NCI-H524 treated with DMSO at 0.1 percent for 48 hours (cell line): ENCODE measurements at places on chromosomes 3 and 15.
A peak's percentile ranks its signal among the peaks of the same experiment; 100 is the strongest.

GRCh38 chr3:151838574-151839312, 24.8 kb downstream of the AADAC start:
- peak; percentile 60 for DNase-seq

DNA sequence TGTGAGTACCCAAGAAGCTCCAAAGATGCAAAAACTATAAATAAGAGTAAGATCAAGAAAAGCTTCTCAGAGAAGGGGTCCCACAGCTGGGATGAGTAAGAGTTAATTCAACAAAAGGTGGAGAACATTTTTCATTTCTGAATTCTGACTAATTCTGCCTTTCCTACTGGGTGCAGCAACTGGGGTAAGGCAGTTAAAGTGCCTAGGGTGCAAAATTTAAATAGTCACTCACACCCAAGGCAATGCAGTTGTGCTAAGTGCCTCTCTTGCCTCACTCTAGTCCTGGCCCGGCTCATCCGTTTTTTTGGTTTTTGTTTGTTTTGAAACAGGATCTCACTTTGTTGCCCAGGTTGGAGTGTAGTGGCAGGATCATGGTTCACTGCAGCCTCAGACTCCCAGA, 240.2 kb downstream of the TP63 start:
- no peak for DNase-seq

DNA sequence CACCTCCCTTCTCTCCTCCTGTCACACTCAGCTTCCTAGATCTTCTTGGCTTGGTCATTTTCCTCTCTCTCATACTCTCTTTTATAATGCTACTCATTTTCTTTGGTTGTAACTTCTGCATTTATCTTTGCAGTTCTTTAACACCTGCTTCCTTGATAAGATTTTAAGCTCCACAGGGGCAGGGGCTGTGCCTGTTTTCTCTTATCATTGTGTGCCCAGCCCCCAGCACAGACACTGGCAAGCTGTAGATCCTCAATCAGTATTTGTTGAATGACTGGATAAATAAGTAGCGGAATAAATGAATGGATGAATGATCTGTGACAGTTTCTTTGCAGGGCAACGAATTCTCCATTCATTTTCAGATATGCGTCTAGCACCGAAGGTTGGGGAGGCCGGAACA, 64.3 kb upstream of the MEX3B start:
- no peak for DNase-seq

DNA sequence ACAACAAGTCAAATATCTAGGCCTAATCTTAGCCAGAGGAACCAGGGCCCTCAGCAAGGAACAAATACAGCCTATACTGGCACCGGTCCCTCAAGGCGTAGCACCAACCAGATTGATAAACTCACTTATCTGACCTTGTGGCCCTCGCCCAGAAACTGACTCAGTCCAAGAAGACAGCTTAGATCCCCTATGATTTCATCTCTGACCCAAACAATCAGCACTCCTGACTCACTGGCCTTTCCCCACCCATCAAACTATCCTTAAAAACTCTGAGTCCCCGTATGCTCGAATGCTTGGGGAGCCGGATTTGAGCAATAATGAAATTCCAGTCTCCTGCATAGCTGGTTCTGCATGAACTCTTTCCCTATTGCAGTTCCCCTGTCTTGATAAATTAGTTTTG, 1.6 kb upstream of the SORD start:
- DNase-seq = no peak

- no peak for DNase-seq
Observed at GRCh38 chr15:98277602-98278001, 317.1 kb downstream of the ARRDC4 start.

- DNase-seq = peak; percentile 29
Observed at GRCh38 chr15:91049378-91050127, 27.2 kb upstream of the VPS33B start.

DNA sequence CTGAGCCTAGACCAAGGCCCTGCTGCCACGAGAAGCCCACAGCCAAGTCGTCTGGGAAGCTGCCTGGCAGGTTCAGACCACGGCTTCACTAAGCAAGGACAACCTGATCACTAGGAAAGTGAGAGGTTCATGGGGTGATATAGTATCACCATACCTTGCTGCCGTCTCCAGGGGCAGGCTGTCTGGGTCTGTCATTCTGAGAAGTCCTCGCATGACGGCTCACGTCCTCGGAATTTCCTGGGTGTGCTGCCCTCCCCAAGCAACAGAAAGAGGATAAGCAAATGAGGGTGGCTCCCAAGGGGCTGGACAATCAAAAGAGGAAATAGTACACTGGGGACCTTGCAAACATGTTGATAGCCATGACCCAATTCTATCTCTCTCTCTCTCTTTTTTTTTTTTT, 207.4 kb upstream of the IGF1R start:
- DNase-seq = no peak

DNA sequence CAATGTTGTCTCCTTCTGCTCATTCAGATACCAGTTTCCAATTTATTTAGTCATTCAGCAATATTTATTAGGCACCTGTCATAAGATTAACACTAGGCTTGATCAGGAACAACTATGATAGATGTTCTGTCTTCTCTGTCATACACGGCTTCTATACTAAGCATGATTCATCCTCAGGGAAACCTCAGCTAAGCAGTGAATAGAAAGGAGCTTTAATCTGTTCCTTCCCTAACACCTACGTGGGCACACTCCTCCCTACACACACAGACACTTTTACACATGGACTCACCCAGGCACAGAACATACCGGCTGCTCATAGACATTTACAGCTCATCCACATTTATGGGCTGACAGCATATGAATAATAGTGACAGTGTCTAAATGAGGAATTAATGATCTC, 136.9 kb downstream of the LEKR1 start:
- no peak for DNase-seq

GRCh38 chr3:154875142-154875541, 205.0 kb upstream of the MME start:
- DNase-seq = no peak

GRCh38 chr15:31081588-31082250, 19.8 kb downstream of the TRPM1 start:
- DNase-seq = no peak

DNA sequence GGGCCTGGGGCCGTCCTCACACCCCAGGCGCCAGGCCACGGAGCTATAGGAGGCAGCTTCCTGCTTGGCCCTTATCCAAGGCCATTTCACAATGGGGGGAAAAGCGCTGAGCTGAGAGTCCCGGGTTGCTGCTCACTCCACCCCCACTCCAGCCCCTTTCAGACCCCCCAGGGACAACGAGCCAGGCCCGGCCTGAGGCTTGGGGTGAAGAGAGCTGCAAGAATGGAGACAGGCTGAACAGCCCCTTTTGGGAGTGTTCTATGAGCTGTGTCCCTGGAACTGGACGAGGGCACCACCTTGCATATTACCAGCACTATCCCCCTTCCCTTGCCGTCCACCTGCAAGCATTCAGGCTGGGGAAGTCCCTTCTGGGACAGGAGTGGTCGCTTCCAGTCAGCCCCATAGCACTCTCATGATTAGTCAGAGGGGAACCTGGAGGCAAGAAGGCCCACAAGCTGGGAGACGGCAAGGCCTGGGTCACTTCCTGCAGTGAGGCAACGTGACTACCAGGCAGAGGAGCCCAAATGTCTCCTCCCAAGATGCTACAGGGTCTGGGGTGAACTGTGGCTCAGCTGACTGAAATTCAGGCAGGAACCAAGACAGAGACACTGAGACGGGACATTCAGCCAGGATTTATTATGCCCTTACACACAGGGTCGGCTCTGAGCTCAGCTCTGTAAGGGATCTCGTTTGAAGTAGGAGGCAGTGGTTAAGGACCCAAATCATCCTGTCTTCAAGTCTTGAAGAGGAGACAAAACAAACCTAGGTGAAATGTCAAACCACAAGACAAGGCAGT, 8.6 kb upstream of the SRP14 start:
- DNase-seq = no peak

- DNase-seq = no peak
Observed at GRCh38 chr15:38557921-38558320, 6.7 kb downstream of the RASGRP1 start.

GRCh38 chr3:170534227-170534626, 51.6 kb downstream of the SLC7A14 start:
- DNase-seq = no peak

DNA sequence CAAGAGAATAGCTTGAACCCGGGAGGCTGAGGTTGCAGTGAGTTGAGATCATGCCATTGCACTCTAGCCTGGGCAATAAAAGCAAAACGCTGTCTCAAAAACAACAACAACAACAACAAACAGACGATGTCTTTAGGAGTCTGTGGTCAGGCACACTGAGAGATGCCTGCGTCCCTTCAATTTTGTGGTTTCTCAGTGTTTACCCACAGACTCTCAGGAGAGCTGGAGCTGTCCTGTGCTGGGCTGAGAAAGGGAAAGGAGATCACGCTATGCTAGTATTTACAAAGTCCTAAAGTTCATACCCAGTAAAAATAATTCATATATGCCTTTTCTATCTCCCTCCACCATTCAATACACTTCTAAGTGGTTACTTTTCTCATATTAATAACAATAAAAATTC, 6.3 kb downstream of the LAMP3 start:
- no peak for DNase-seq

- no peak for DNase-seq
Observed at GRCh38 chr3:106482451-106482850, 613.6 kb upstream of the CBLB start.

- DNase-seq = peak; percentile 41
Observed at GRCh38 chr3:194315088-194315964, 35.8 kb downstream of the CPN2 start.

GRCh38 chr3:14716591-14716990, 41.6 kb downstream of the C3orf20 start:
- DNase-seq = no peak
